ENCODE measurements at places on chromosomes 7 and 10.
A peak's percentile ranks its signal among the peaks of the same experiment; 100 is the strongest.

DNA sequence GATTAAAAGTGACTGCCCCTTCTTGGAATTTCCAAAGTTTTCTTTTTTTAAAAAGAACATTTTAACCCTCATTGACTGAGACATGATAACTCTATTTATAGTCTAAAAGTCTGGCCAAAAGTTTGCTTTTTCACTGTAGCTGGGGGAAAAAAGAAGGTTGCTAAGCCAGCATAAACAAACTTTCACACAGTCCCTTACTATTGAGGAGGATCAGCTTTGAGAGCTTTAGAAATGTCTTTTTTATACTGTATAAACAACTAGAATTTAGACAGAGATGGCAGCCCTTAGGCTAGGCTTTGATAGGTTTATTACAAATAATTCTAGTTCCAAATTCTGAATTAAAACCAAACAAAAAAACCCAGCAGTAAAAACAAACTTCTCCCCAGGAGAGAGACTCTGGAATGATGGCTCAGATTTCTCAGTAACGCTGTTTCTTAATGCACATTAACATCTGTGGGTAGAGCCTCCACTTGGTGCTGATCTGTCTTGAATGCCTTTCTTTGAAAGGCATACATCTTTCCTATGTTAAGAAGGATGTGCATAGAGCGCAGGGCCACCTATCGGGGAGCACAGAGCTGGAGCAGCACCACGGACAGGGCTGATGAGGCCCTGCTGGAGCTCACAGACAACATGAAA lies 100.9 kb upstream of the PDLIM1 start:
- no peaks in the 10 kb centered on the region for H3K27me3 ChIP-seq
- no peak overlapping the region for H3K4me3 ChIP-seq
- ATAC-seq, result no peak
- no peaks in the 10 kb centered on the region for H3K36me3 ChIP-seq
- H3K27ac ChIP-seq, result peak overlapping the region; percentile 44

GRCh38 chr10:13036841-13037240 lies 35.3 kb upstream of the CCDC3 start:
- no peaks in the 10 kb centered on the region for H3K36me3 ChIP-seq
- H3K4me3 ChIP-seq, result no peak overlapping the region
- H3K27me3 ChIP-seq, result no peaks in the 10 kb centered on the region
- no peak overlapping the region for H3K27ac ChIP-seq
- no peak for ATAC-seq

DNA sequence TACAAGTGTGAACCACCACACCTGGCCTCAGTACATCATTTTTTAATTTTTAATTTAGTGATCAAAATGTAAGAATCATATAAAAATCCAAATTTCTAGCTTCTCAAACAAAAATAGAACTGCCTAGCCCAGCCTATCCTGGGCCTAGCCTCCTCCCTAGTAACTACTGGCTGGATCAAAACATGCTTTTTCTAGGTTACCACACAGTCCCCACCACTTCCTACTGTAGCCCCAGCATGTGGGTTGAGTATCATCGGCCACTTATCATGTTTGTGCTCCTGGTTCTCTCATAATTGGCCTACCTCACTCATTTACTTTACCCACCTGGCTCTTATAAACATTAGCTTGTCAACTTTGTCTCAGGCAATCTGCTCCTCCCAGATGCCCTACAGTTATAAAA lies 52.9 kb downstream of the DNAJC12 start:
- no peak overlapping the region for H3K27ac ChIP-seq
- no peak overlapping the region for H3K4me3 ChIP-seq
- peak; percentile 31 for ATAC-seq
- H3K4me1 ChIP-seq, result no peaks in the 10 kb centered on the region

- H3K4me1 ChIP-seq, result peaks cover 46% of the 10 kb centered on the region
- H3K27me3 ChIP-seq, result no peaks in the 10 kb centered on the region
- ATAC-seq, result peak; percentile 30
Observed at GRCh38 chr10:61899997-61900828, 1.3 kb upstream of the ARID5B start.

DNA sequence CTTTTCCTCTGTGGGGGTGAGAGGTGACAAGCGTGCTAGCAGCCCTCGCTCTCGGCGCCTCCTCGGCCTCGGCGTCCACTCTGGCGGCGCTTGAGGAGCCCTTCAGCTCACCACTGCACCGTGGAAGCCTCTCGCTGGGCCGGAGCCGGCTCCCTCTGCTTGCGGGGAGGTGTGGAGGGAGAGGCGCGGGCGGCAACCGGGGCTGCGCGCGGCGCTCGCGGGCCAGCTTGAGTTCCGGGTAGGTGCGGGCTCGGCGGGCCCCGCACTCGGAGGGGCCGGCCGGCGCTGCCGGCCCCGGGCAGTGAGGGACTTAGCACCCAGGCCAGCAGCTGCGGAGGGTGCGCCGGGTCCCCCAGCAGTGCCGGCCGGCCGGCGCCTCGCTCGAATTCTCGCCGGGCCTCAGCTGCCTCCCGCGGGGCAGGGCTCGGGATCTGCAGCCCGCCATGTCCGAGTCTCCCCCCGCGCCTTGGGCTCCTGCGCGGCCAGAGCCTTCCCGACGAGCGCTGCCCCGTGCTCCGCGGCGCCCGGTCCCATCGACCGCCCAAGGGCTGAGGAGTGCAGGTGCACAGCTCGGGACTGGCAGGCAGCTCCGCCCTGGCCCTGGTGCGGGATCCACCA lies 352.8 kb upstream of the PODXL start:
- ATAC-seq, result peak; percentile 50
- H3K4me3 ChIP-seq, result peak overlapping the region; percentile 55
- peaks cover 44% of the 10 kb centered on the region for H3K27me3 ChIP-seq
- peak overlapping the region; percentile 31 for H3K27ac ChIP-seq
- H3K4me1 ChIP-seq, result no peaks in the 10 kb centered on the region

DNA sequence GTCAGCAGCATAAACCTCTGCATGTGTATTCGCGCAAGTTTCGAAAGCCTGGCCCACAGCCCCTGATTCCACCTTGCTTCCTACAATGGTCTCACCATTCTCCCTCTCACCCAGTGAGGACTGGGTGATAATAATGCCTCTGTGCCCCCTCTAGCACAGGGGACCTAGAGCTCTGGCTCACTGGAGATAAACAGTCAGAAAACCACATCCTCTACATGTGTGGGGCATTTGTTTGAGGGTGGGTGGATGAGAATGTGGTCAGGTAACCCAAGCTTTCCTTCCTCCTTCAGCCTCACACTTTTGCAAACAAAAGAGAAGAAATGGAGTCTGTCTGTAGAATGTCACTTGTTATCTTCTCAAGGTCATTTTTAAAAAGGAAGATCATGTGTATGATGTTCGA lies 373.5 kb downstream of the KCNMA1 start:
- no peaks in the 10 kb centered on the region for H3K4me1 ChIP-seq
- H3K36me3 ChIP-seq, result no peaks in the 10 kb centered on the region
- no peaks in the 10 kb centered on the region for H3K27me3 ChIP-seq
- ATAC-seq, result no peak
- no peak overlapping the region for H3K27ac ChIP-seq
- H3K4me3 ChIP-seq, result no peak overlapping the region

GRCh38 chr10:77974396-77975074 lies 48.0 kb upstream of the DLG5 start:
- no peak for ATAC-seq
- H3K27me3 ChIP-seq, result no peaks in the 10 kb centered on the region
- no peak overlapping the region for H3K27ac ChIP-seq

GRCh38 chr10:69468751-69469089 lies 17.5 kb downstream of the TSPAN15 start:
- H3K27me3 ChIP-seq, result no peaks in the 10 kb centered on the region
- peaks cover 49% of the 10 kb centered on the region for H3K4me1 ChIP-seq
- no peak for ATAC-seq
- no peaks in the 10 kb centered on the region for H3K36me3 ChIP-seq
- peak overlapping the region; percentile 90 for H3K27ac ChIP-seq

GRCh38 chr7:93894966-93895640 lies 4.5 kb upstream of the TFPI2 start:
- H3K36me3 ChIP-seq, result no peaks in the 10 kb centered on the region
- H3K4me1 ChIP-seq, result peaks cover 5% of the 10 kb centered on the region
- no peak overlapping the region for H3K4me3 ChIP-seq
- peaks cover 15% of the 10 kb centered on the region for H3K27me3 ChIP-seq
- ATAC-seq, result no peak
- no peak overlapping the region for H3K27ac ChIP-seq

- ATAC-seq, result no peak
- H3K27ac ChIP-seq, result no peak overlapping the region
- H3K4me3 ChIP-seq, result no peak overlapping the region
- H3K36me3 ChIP-seq, result no peaks in the 10 kb centered on the region
Observed at GRCh38 chr10:35889226-35889625, 247.1 kb upstream of the FZD8 start.
